Retina (tissue), 1 donor: ENCODE measurements at places on chromosomes 4 and X.
A peak's percentile ranks its signal among the peaks of the same experiment; 100 is the strongest.

DNA sequence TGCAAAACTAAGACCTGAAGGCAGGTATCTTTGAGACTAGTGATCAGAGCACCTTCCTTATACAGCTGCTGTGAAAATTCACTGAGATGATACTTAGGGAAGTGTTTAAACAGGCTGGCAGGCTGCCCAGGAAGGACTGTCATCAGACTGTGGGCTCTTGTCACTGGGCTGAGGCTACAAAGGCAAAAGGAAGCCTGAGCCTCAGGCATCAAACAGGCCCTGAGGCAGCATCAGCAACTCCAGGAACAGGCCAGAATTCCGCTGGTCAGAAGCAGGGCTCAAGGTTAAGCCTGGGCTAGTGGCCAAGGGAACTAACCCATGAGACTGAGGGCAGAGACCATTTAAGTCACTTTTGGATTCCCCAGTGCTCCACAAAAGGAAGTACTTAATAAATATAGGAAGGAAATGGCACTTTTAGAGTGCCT is 12.8 kb downstream of the PJA1 start:
- DNase-seq, result no peak

DNA sequence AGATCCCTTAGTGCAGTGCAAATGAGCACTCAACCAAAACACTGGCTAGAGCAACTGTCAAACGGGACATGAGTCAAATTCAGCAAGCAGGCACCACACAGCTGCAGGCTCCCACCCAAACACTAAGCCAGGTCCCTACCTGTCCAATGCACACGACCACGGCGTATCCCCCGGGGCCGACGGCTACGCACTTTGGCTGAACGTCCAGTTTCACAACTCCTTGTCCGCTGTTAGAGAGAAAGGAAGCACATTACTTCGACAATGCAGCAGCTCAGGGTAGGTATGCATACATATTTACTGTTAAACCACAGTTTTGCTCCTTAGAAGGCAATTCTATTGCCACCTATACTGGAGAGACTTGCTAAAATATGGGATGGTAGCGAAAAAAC is 35.4 kb downstream of the WDR1 start:
- DNase-seq, result no peak

GRCh38 chr4:153618833-153619232 is 65.2 kb upstream of the TLR2 start:
- no peak for DNase-seq

- DNase-seq, result no peak
Observed at GRCh38 chr4:7261087-7261486, 68.7 kb downstream of the SORCS2 start.

DNA sequence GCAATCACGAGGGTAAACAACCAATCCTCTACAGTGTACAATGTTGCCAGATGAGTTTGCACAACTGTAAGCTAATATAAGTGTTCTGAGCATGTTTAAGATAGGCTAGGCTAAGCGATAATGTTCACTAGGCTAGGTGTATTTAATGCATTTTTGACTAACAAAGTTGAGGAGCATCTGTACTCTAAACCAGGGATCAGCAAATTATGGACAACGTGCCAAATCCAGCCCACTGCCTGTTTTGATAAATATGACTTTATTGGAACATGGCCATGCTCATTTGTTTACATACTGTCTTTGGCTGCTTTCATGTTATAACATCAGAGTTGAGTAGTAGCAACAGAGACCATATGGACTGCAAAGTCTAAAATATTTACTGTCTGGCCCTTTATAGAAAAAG is 46.3 kb upstream of the ARHGEF6 start:
- DNase-seq, result no peak

- no peak for DNase-seq
Observed at GRCh38 chr4:82508806-82509428, 52.9 kb downstream of the TMEM150C start.

GRCh38 chrX:104679175-104679574 is 113.2 kb downstream of the IL1RAPL2 start:
- no peak for DNase-seq

GRCh38 chr4:70556856-70557255 is 35.2 kb upstream of the AMBN start:
- no peak for DNase-seq

- DNase-seq, result peak; percentile 39
Observed at GRCh38 chrX:118254611-118255010, 91.3 kb upstream of the WDR44 start.

- no peak for DNase-seq
Observed at GRCh38 chr4:83089410-83090157, 24.9 kb downstream of the PLAC8 start.
